IMR-90 (cell line): ENCODE measurements at places on chromosomes 1 and 21.

DNA sequence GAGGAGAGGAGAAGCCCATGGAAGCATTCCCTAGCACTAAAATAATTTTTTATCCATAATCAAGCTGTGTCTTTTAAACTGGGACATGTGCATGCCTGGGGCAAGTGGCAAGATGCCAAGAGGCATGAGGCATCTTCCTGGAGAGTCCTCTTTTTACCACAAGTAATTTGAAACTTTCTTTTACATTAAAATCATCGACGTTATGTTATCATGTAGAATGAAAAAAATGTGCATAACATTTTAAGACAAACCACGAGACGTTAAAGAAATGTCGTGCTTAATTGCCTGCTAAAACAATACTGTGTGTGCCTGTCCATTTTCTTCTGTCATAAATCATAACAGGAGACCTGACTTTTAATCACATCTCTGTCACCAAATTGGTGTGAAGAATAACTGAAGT lies 1.5 kb downstream of the STYXL2 start:
- no peaks in the 10 kb centered on the region for H3K4me1 ChIP-seq
- H3K27ac ChIP-seq, result no peak overlapping the region
- H3K4me3 ChIP-seq, result no peak overlapping the region
- no peaks in the 10 kb centered on the region for H3K27me3 ChIP-seq
- H3K36me3 ChIP-seq, result no peaks in the 10 kb centered on the region

DNA sequence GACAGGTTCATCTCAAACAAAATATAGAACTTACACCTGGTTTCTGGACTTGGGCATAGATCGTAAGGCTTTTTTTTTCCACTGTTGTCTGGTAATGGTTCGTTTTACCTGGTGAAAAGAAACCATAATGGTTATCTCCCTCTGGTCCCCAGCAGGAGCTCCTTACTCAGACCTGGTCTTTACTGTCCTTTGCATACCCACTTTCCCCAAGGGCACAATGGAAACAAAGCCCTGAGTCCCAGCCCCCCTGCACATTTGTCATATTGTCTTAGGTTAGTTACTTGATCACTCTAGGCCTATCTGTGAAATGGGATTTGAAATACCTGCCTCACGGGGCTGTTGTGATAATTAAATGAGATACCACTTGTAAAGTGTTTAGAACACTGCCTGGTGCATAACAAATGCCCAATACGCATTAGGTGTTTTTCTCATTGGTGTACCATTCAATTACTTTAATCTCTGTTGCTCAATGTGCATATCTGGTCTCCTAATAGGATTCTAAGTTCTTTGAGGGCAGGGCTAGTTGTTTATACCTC lies 27.0 kb downstream of the SLAMF1 start:
- no peaks in the 10 kb centered on the region for H3K4me1 ChIP-seq
- DNase-seq, result no peak
- H3K36me3 ChIP-seq, result no peaks in the 10 kb centered on the region
- H3K27me3 ChIP-seq, result no peaks in the 10 kb centered on the region

- H3K27me3 ChIP-seq, result no peaks in the 10 kb centered on the region; the same call in none of the 2 replicates
- no peak overlapping the region for H3K4me3 ChIP-seq
- H3K27ac ChIP-seq, result no peak overlapping the region
- DNase-seq, result peak; percentile 24
- no peaks in the 10 kb centered on the region for H3K4me1 ChIP-seq
Measured at GRCh38 chr1:29380532-29380931, 144.2 kb downstream of the PTPRU start.

DNA sequence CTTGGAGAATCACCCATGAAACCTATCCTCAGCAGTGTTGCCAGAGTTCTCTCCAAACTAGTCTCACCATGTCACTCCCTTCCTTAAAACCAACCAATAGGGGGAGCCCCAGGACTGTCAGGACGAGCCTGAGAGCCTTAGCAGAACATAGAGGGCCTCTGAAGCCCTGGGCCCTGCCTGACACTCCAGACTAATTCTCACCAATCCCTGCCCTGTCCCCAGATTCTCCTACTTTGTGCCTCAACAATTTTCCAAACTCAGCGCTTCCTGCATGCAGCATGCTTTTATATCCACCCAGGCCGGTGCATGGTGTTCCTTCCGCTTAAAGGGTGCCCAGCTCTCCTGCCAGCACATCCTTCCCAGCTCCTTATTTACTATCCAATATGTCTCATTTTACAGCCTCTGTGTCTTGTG lies 42.7 kb downstream of the HSD3B1 start:
- H3K36me3 ChIP-seq, result no peaks in the 10 kb centered on the region
- peaks cover 4% of the 10 kb centered on the region; the same call in 1 of the 2 replicates for H3K27me3 ChIP-seq
- H3K4me3 ChIP-seq, result no peak overlapping the region

DNA sequence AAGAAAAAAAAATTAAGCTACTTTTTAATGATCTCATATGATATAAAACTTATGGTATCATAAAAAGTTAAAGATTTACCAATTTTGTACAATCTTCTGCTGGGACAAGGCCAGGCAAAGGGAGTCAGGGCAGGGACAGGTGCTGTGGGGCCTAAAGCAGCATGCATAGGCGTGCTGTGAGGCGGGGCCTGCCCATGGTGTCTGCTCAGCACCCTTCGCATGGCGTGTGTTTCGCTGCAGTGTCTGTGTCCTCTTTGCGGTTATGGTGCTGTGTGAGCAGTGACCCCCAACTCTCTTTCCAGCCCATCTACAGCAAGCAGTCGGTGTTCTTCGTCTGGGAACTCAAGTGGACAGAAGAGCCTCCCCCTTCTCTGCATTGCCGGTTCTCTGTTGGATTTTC lies 13.4 kb upstream of the PWP2 start:
- no peaks in the 10 kb centered on the region for H3K27me3 ChIP-seq
- no peak overlapping the region for H3K27ac ChIP-seq
- peaks cover 32% of the 10 kb centered on the region for H3K36me3 ChIP-seq
- no peaks in the 10 kb centered on the region for H3K4me1 ChIP-seq
- H3K4me3 ChIP-seq, result no peak overlapping the region
- DNase-seq, result no peak

- no peak for DNase-seq
- no peaks in the 10 kb centered on the region for H3K27me3 ChIP-seq
- H3K27ac ChIP-seq, result no peak overlapping the region
- no peak overlapping the region for H3K4me3 ChIP-seq
- no peaks in the 10 kb centered on the region for H3K36me3 ChIP-seq
Measured at GRCh38 chr21:8991088-8991907, 1530.1 kb upstream of the TPTE start.

DNA sequence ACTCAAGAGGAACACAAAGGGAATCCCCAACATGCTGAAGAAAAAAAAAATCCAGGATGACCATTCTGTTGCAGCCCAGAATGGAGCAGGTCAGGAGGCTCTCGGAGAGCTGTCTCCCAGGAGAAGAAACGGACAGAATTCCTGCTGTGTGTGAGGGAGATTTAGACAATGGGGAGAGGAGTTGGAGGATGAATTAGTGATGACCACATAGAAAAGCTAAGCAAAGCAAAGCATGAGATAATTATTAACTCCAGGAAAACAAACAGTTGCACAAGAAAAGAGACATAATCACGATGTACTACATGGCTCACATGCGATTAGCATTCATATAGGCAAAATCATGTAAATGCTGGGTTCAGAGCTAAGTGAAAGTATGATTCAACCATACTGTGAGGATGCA lies 61.1 kb upstream of the SMYD2 start:
- peaks cover 42% of the 10 kb centered on the region for H3K27me3 ChIP-seq
- no peaks in the 10 kb centered on the region for H3K36me3 ChIP-seq
- H3K4me3 ChIP-seq, result no peak overlapping the region

DNA sequence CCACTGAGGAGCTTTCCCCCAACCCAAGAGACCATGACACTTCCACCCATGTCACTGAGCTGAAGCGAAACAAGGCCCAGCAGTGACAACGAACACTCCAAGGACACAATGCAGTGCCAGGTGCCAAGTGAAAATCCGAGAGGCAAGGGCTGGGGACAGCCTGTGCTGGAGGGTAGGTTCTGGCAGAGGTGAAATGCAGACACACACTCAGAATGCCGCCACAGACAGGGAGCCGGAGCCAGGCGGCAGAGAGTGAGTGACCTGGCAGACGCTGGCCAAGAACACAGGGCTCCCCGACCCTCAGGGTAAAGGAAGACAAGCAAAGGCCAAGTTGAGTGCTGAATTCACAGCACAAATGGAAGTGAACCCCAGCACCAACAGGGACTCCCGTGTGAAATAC lies 78.9 kb downstream of the CD46 start:
- H3K36me3 ChIP-seq, result no peaks in the 10 kb centered on the region
- no peak overlapping the region for H3K4me3 ChIP-seq
- H3K27ac ChIP-seq, result no peak overlapping the region
- peaks cover 12% of the 10 kb centered on the region for H3K4me1 ChIP-seq

GRCh38 chr1:156074661-156075060 lies 7.6 kb downstream of the MEX3A start:
- H3K4me3 ChIP-seq, result no peak overlapping the region
- no peak for DNase-seq
- H3K27ac ChIP-seq, result no peak overlapping the region
- no peaks in the 10 kb centered on the region for H3K27me3 ChIP-seq
- peaks cover 37% of the 10 kb centered on the region for H3K36me3 ChIP-seq

GRCh38 chr21:45326169-45326851 lies 38.6 kb upstream of the POFUT2 start:
- H3K27ac ChIP-seq, result no peak overlapping the region
- no peak overlapping the region for H3K4me3 ChIP-seq
- no peaks in the 10 kb centered on the region for H3K27me3 ChIP-seq
- H3K36me3 ChIP-seq, result no peaks in the 10 kb centered on the region
- DNase-seq, result peak; percentile 42
- peaks cover 43% of the 10 kb centered on the region for H3K4me1 ChIP-seq

DNA sequence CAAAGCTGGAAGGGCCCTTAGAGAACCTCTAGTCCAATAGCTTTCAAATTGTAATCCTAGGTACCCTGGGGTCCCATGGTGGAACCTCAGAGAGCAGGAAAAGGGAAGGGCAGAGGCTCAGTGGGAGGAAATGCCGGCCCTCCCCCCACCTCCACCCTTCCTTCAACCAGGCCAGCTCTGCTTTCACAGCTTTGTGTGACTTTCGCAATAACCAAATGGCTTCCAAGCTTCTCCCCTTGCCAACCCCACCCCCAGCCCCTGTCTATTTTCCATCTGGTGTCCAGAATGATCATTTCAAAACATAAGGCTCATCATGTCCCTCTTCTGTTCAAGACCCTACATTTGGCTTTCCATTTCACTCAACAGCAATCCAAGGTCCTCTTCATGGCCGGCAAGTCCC lies 74.4 kb downstream of the CD58 start:
- peaks cover 15% of the 10 kb centered on the region for H3K4me1 ChIP-seq
- peak overlapping the region; percentile 46; the same call in 1 of the 2 replicates for H3K27ac ChIP-seq
- no peaks in the 10 kb centered on the region for H3K27me3 ChIP-seq
- DNase-seq, result peak; percentile 27
- H3K4me3 ChIP-seq, result no peak overlapping the region
- H3K36me3 ChIP-seq, result no peaks in the 10 kb centered on the region

DNA sequence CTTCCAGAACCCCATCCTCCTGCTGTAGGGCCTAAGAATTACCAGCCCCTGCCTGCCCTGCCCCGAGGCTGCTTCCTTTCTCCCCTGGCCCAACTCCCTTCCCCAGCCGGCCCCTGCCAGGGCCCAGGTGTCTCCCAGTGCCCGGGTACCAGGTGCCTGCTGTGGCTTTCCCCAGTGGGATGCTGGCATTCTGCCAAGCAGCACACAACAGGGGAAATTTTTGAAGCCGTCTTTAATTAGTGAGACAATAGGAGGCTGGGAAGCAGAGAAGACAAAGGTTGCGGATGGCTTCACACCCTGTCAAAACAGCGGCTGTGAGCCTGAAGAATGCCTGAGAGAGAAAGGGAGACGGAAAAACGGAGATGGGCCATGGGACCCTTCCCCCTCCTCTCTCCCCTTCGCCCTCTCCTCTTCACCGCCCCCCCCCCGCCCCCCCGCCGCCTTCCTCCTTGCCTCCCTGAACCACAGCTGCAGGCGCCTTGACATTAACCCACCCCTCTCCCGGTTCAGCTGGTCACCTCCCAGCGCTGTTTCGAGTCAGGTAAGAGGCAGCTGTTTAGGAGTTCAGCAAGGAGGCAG lies 33.6 kb downstream of the LRRN2 start:
- H3K4me1 ChIP-seq, result no peaks in the 10 kb centered on the region
- H3K4me3 ChIP-seq, result no peak overlapping the region
- no peak for DNase-seq
- H3K27me3 ChIP-seq, result peaks cover 31% of the 10 kb centered on the region

GRCh38 chr1:82806133-82806532 lies 1005.4 kb downstream of the ADGRL2 start:
- DNase-seq, result no peak
- H3K4me3 ChIP-seq, result no peak overlapping the region
- no peaks in the 10 kb centered on the region for H3K36me3 ChIP-seq
- H3K27ac ChIP-seq, result no peak overlapping the region
- H3K4me1 ChIP-seq, result no peaks in the 10 kb centered on the region

GRCh38 chr21:44926331-44927101 lies 5.8 kb upstream of the ITGB2 start:
- H3K27ac ChIP-seq, result no peak overlapping the region
- peaks cover 62% of the 10 kb centered on the region for H3K27me3 ChIP-seq
- no peaks in the 10 kb centered on the region for H3K36me3 ChIP-seq
- no peak overlapping the region for H3K4me3 ChIP-seq
- peaks cover 22% of the 10 kb centered on the region for H3K4me1 ChIP-seq
- peak; percentile 29 for DNase-seq

DNA sequence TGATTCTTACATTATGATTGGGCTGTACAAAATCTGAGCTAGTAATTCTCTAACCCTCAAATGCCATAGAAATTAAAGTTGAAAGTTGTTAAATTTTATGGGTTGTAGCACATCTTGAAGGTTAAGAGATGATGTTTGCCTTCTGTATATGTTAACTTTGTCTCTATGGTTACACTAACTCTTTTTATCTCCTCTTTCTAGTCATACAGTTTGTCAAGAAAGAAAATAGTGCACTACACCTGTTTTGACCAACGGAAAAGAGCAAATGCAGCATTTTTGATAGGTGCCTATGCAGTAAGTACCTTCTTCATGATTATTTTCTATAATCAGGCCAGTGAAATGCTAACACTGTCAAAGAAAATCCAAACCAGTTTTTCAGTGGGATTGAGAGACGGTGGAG lies 38.2 kb downstream of the CDC14A start:
- no peak overlapping the region for H3K27ac ChIP-seq
- H3K36me3 ChIP-seq, result no peaks in the 10 kb centered on the region
- no peak for DNase-seq
